ENCODE measurements at places on chromosomes 5 and 9.
A peak's percentile ranks its signal among the peaks of the same experiment; 100 is the strongest.

- DNase-seq, result no peak
- H3K27me3 ChIP-seq, result no peaks in the 10 kb centered on the region
- no peak overlapping the region for H3K27ac ChIP-seq
- H3K4me1 ChIP-seq, result no peaks in the 10 kb centered on the region
- H3K36me3 ChIP-seq, result no peaks in the 10 kb centered on the region
Measured at GRCh38 chr5:166349046-166349445, 1942.4 kb upstream of the WWC1 start.

- no peak for DNase-seq
- peak overlapping the region; percentile 33 for H3K27ac ChIP-seq
- H3K4me1 ChIP-seq, result peaks cover 5% of the 10 kb centered on the region
- H3K4me3 ChIP-seq, result peak overlapping the region; percentile 0
Measured at GRCh38 chr9:13568405-13568804, 288.9 kb upstream of the MPDZ start.

DNA sequence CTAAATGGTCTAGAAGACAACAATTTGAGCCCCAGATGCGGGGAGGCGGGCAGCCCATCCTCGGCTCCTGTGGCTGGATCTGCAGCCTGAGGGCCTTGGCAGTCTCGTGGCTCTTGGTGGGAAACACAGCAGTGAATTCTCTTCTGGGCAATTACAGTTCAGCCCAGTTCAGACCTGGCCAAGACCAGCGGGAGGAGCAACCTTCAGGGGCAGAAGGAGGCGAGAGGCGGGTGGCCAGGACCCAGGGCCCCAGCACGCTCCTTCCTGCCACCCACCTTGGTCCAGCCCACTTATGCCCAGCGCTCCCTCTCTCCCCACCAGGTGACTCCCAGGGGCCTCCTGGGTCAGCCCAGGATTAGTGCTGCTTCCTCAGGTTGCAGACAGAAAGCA is 7.8 kb downstream of the MYMK start:
- peaks cover 16% of the 10 kb centered on the region for H3K4me1 ChIP-seq
- no peaks in the 10 kb centered on the region for H3K36me3 ChIP-seq
- peaks cover 14% of the 10 kb centered on the region for H3K27me3 ChIP-seq
- no peak overlapping the region for H3K4me3 ChIP-seq

GRCh38 chr9:121350993-121351561 is 19.0 kb downstream of the STOM start:
- H3K36me3 ChIP-seq, result peaks cover 4% of the 10 kb centered on the region
- H3K27me3 ChIP-seq, result no peaks in the 10 kb centered on the region
- no peak overlapping the region for H3K4me3 ChIP-seq

DNA sequence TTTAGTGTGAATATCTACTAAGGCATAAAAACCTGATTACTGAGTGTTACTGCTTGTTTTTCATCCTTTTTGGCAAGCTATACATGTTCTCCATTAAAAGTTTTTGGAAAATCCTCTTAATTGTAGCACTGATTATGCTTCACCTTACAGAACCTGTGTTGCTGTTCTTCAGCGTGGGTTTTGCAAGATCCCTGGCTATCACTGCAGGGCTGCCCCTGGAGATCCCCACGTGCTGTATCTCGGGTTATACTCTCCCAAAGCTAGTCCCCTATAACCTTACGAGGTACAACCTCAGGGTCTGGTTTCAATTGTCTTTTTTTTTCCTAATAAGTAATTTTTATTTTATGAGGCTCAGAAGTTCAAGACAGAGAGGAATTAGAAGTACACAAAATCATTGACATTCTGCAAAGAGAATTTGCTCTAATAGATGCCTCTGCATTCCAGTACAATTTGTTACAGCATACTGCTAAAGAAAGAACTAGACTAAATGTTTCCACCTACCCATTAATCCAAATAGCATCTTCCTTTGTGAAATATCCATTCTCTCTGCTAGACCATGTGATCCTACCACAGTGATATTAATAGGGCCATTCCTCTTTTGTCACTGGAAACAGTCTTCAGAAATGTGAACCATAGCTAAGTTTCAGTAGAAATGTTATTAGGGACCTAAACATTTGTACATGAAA is 25.8 kb upstream of the CAMK4 start:
- H3K27ac ChIP-seq, result no peak overlapping the region
- no peaks in the 10 kb centered on the region for H3K36me3 ChIP-seq
- no peak overlapping the region for H3K4me3 ChIP-seq
- no peaks in the 10 kb centered on the region for H3K27me3 ChIP-seq

DNA sequence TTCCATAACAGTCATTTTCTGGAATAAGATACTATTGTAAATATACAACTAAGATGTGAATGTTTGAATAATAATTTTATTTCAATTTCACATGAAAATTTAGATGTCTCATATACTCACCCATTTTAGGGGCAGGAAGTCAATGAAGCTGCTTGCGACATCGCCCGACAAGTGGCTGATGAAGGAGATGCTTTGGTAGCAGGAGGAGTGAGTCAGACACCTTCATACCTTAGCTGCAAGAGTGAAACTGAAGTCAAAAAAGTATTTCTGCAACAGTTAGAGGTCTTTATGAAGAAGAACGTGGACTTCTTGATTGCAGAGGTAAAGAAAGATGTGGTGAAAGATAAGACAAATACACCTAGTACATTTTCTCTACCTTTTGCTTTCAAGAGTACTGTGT is 8.6 kb downstream of the BHMT start:
- H3K36me3 ChIP-seq, result no peaks in the 10 kb centered on the region
- no peaks in the 10 kb centered on the region for H3K4me1 ChIP-seq
- DNase-seq, result no peak
- no peak overlapping the region for H3K4me3 ChIP-seq

DNA sequence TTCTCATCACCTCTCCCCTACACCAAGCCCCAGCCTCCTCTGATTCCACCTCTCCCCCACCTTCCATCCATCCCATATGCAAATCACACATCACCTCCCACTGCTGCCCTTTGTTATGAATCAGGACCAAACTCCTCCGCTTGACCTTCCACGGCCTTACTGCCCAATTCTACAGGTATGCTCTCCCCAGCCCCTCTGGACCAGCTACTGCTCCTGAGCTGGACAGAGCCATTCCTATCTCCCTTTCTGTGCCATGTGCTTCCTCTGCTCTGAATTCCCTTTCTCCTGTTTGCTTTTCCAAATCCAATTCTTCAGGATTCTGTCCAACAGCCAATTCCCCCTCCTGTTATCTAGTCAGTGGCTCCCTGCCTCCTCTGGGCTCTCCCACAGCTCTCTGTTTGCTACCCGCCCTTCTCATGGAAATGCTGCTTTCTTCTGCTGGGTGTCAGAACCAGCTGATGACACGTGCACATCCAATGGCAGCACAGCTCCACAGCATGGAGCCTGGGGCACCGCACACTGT is 8.3 kb downstream of the FABP6 start:
- no peak for DNase-seq
- H3K4me3 ChIP-seq, result no peak overlapping the region
- H3K27ac ChIP-seq, result no peak overlapping the region
- H3K4me1 ChIP-seq, result no peaks in the 10 kb centered on the region

GRCh38 chr5:72572236-72572765 is 65.1 kb upstream of the ZNF366 start:
- H3K36me3 ChIP-seq, result no peaks in the 10 kb centered on the region
- no peak for DNase-seq
- no peaks in the 10 kb centered on the region for H3K4me1 ChIP-seq
- H3K27ac ChIP-seq, result no peak overlapping the region
- H3K27me3 ChIP-seq, result no peaks in the 10 kb centered on the region

DNA sequence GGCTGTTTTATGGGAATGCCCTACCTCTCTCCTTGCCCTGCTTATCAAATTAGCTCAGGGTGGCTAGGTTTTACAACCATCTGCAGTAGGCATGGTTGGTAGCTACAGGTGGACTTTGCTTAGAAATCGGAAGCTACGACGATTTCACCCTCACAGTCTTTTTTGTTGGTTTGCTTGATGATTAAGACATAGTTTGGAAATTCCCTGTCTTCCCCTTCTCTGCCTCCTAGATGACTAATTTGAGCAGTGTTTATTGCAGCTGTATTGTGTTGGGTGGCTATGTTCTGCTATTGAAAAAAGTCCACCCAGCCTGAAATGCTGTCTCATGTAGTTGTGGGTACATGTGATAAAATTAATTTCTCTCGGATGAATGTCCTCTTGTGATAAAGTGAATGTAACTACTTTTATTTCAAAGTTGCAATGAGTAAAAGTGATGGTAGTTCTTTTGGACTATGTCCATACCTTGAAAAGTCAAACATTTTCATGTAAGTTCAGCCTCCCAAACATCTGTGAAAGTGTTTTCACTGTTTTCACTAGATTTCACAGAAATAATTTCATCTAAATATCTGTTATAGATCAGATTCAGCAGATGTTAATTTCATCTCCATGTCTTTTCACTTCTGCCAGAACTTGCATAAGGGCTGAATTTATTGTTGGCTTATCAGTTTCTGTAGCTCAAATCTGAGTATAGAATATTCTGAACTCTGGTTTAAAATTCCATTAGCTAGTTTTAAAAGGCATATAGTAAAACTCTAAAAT is 37.3 kb upstream of the FYB1 start:
- no peaks in the 10 kb centered on the region for H3K27me3 ChIP-seq
- peaks cover 4% of the 10 kb centered on the region for H3K4me1 ChIP-seq
- no peak for DNase-seq
- H3K4me3 ChIP-seq, result no peak overlapping the region
- H3K36me3 ChIP-seq, result no peaks in the 10 kb centered on the region
- H3K27ac ChIP-seq, result peak overlapping the region; percentile 66

DNA sequence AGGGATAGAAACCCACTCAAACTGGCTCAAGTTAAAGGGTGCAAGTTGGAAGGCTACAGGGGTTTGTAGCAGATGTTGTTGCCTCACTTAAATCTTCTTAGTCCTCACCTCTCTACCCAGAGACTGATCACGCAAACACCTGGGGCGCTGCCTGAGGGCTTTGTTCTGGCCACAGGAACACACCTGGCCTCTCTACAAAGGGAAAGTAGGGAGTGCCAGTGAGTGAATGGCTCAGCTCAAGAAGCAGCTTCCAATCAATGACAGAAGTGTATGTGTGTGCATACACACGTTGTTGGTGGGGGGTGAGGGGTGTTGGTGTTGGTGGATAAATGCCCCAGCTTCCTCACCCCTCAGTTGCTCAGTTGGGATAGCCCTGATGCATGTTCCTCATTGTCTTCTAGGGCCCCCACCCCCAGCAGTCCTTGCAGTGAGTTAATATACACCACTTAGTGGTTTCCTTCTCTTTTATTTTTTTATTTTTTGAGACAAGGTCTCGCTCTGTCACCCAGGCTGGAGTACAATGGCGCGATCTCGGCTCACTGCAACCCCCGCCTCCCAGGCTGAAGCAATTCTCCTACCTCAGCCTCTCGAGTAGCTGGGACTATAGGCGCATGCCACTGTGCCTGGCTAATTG is 30.6 kb upstream of the CTNNA1 start:
- H3K36me3 ChIP-seq, result no peaks in the 10 kb centered on the region
- H3K4me1 ChIP-seq, result peaks cover 17% of the 10 kb centered on the region
- no peak overlapping the region for H3K27ac ChIP-seq
- H3K27me3 ChIP-seq, result no peaks in the 10 kb centered on the region

GRCh38 chr5:179577286-179577960 is 27.1 kb downstream of the RUFY1 start:
- H3K4me3 ChIP-seq, result no peak overlapping the region
- H3K4me1 ChIP-seq, result no peaks in the 10 kb centered on the region
- DNase-seq, result no peak
- H3K36me3 ChIP-seq, result peaks cover 94% of the 10 kb centered on the region
- H3K27ac ChIP-seq, result no peak overlapping the region

DNA sequence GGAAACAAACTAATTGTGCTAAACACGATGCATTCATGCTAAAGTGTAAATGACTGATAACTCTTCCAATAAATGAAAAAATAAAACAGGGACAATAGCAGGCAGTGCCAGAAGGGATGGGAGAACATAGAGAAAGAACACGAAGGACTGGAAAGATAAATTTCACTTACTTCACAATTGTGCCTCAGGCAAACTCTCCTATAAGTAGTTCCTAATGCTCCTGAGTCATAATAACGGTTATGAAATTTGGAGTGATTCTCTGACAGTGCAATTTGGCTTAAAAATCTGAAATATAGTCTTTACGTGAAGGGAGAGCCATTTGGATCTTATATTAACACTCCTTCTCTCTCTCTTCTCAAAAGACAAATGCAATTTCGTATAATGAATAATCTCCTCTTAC is 2218.5 kb downstream of the MAT2B start:
- no peaks in the 10 kb centered on the region for H3K27me3 ChIP-seq
- no peaks in the 10 kb centered on the region for H3K36me3 ChIP-seq
- no peak overlapping the region for H3K27ac ChIP-seq
- no peaks in the 10 kb centered on the region for H3K4me1 ChIP-seq
- no peak overlapping the region for H3K4me3 ChIP-seq

GRCh38 chr9:127351182-127352166 is 45.5 kb upstream of the SLC2A8 start:
- H3K4me3 ChIP-seq, result no peak overlapping the region
- H3K27ac ChIP-seq, result no peak overlapping the region
- no peak for DNase-seq
- peaks cover 4% of the 10 kb centered on the region for H3K4me1 ChIP-seq
- no peaks in the 10 kb centered on the region for H3K27me3 ChIP-seq

- H3K27me3 ChIP-seq, result no peaks in the 10 kb centered on the region
- DNase-seq, result no peak
- no peaks in the 10 kb centered on the region for H3K4me1 ChIP-seq
- H3K4me3 ChIP-seq, result no peak overlapping the region
Measured at GRCh38 chr9:83183621-83184020, 120.7 kb upstream of the RASEF start.

DNA sequence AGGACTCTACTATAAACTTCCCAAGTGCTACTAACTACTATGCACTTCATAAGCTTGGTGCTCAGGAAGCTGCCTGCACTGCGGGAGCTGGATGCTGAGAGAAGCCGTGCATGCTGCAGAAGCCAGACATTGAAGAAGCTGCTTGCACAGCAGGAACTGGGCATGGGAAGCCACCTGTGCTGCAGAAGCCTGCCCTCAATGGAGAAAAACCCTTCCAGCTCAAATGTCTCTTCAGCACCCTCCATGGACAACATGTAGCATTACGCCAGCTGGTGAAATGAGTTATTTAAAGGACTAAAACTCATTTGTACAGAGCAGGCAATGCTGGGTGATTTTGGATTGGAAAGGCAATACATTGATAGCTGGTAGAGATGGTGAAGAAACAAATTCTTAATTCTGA is 247.2 kb downstream of the KIF4B start:
- no peaks in the 10 kb centered on the region for H3K27me3 ChIP-seq
- H3K4me1 ChIP-seq, result peaks cover 25% of the 10 kb centered on the region
- no peaks in the 10 kb centered on the region for H3K36me3 ChIP-seq
- no peak overlapping the region for H3K4me3 ChIP-seq
- H3K27ac ChIP-seq, result no peak overlapping the region

- no peak overlapping the region for H3K27ac ChIP-seq
- H3K27me3 ChIP-seq, result no peaks in the 10 kb centered on the region
- no peaks in the 10 kb centered on the region for H3K36me3 ChIP-seq
- H3K4me3 ChIP-seq, result no peak overlapping the region
Measured at GRCh38 chr5:9398227-9398626, 147.6 kb downstream of the SEMA5A start.

DNA sequence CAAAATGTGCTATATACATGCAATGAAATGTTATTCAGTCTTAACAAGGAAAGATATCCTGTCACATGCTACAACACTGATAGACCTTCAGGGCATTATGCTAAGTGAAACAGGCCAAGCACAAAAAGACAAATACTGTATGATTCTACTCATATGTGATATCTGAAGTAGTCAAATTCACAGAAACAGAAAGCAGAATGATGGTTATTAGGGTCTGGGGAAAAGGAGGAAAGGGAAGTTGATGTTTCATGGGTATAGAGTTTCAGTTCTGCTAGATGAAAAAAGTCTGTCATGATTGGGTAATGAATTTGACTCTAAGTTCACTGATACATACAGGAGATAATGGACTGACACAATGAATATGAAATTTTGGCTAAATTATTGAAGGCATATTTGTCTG is 11.2 kb upstream of the RIC1 start:
- H3K36me3 ChIP-seq, result no peaks in the 10 kb centered on the region
- DNase-seq, result no peak
- no peak overlapping the region for H3K4me3 ChIP-seq
